Stimulated activated CD8-positive, alpha-beta memory T cell treated with anti-CD3 and anti-CD28 coated beads, Interleukin-2, amount 100 ng/mL, for 48 hours (primary cell): ENCODE measurements at places on chromosomes 7 and 10.

- no peak for DNase-seq
Measured at GRCh38 chr7:102875700-102876295, 37.0 kb upstream of the LRRC17 start.

DNA sequence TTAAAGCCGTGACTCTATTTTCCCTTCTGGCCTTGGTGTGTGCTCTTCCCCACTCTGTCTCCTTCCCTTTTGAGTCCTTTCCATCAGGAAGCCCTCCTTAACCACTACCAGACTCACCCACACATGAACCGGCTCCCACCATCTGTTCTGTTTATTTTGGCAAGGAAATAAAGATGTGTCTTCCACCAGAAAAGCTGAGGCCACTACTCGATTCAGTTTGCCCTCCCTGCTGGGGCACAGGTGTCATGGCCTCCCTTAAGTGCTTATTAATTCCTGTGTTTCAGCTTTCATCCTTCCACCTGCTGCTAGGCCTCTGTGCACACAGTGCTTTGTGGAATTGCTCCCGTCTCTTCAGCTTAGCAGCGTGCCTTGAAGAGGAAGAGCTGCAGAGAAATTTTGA, 16.7 kb downstream of the POR start:
- no peak for DNase-seq

DNA sequence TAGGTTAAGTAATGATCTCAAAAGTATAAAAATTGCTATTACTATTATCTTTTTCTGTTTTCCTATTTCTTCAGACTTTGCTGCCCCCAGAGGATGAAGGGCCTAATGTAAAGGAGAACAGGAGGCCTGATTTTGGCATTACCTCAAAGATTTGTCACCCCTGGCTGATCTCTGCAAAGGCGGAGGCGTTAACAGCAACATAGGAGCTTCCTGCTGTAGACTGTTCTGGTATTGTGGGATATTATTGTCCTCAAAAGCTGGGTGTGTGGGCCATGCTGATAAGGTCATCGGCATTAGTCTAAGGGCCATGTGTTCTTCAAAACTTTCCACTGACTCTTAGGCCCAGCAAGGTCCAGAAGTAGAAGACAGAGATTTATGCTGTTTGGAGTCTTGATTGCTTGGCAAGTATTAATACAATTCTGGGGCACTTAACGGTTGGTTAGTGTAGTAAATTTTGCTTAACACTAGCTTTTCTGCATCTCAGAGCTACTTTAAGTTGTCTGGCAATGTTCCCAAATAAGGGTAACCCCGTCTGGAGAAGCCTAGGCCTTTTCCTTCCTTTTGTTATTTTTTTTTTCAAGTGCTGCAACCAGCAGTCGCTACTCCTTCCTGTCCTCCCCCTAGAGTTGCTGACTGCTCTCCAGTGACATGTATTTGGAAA, 14.0 kb upstream of the ENTPD1 start:
- no peak for DNase-seq

- no peak for DNase-seq
Measured at GRCh38 chr10:30553626-30554439, 75.7 kb downstream of the LYZL2 start.
